ENCODE measurements at places on chromosomes 1 and 21. TPM values are rescaled to one million over a fixed set of nuclear protein-coding genes. Genes with fewer than 3 reads are reported as not detected.

DNA sequence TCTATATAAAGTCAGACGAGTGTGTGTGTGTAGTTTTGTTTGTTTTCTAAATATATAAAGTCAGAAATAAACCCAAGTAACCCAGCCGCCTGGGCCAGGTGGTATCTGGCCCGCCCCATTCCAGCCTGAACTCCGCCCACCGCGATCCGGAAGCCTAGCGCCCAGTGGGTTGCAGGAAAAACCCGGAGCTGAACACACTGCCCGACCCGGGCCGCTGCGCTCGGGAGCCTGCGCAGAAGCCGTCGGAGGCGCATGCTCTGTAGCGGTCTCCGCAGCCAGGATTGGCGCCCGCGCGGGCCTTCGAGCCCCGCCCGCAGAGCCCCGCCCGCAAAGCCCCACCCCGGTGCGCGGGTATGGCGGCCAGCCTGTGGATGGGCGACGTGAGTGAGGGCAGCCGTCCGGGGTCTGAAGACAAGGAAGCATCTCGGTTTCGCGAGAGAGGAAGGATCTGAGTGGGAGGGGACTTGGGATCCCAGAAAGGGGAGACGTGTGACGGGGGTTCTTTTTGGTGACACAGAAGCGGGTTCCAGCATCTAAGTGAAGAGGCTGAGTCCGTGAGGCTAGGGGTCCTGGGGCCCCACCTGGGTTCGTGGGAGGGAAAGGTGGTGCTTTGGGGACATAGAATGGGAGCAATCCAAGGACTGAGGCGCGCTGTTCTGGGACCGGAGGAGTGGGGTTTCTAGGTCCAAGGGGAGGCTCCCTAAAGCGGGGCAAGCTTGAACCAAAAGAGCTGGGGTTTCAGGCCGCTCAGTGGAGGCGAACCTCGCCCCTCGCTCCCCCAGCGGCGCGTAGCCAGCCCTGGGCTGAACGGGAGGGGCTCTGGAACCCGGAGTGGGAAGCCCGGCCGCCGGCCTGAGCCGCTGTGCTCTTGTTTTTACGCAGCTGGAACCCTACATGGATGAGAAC is at the start of gene TRNAU1AP:
TRNAU1AP (plus strand) TSS at position 328 of the 906 bp plus-strand sequence; CDS start at position 354, 26 bp downstream.
- peak within 1 kb of the TSS; percentile 93 for H3K4me3 ChIP-seq
- peaks cover 19% of the 10 kb centered on the region for H3K36me3 ChIP-seq
- peak; percentile 98 for DNase-seq
- no peaks in the 10 kb centered on the region for H3K27me3 ChIP-seq
- H3K4me1 ChIP-seq, result peaks cover 23% of the 10 kb centered on the region
- peak within 1 kb of the TSS; percentile 97 for H3K27ac ChIP-seq

DNA sequence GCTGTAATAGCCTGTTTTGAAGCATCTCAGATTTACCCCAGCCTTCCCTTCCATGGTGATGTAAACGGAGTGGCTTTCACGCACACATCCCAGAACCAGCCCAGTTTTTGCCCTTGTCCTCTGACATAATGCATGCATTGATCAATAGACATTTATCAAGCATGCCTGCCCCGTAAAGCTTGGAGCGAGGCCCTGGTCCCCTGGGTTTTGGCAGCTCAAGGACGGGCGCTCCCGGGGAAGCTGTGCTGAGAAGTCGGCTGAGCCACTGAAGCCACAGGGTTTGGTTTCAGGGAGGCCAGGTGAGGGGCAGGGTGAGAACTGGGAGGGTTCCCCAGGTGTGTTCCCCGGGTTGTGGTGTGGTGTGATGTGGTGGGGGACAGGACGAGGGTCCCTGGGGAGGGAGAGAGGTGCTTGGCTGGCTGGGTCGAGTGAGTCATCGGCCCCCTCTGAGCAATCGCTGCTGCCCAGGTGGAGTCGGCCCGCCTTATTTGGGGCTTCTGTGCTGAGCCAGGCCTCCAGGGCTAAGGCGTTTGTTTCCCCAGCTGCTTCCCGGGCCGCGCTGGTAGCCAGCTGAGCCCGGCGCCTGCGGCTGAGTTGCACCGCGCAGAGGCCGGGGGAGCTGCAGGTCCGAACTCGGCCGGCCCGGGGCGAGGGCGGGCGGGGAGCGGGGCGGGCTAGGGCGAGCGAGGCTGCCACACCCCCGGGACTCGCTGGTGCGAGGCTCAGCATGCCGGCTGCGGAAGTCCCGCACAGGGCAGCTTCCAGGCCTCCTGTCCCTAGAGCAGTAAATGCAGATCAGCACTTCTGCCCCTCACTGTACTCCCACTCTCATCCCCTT is 23.6 kb downstream of the ATP2B4 start:
- peak; percentile 80 for DNase-seq
- H3K4me3 ChIP-seq, result peak overlapping the region; percentile 71
- peaks cover 83% of the 10 kb centered on the region for H3K4me1 ChIP-seq
- H3K27me3 ChIP-seq, result no peaks in the 10 kb centered on the region
- H3K27ac ChIP-seq, result peak overlapping the region; percentile 87

DNA sequence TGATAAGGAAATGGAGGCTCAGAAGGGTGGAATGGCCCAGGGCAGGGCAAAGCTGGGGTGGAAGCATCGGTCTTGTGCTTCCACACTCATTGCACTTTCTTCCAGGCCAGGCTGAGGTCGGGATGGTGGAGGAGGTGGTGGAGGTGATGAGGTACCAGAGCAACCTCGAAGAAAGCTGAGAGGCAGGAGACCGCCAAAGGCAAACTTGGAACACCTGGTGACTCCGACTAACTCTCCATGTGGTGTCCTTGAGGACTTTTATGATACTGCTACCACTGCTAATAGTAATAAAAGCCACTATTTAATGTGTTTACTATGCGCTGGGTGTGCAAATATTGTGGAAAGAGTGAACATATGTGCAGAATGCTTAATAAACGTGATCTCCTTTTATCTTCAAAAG is 16.9 kb upstream of the BTG2 start:
- no peak overlapping the region for H3K4me3 ChIP-seq
- H3K36me3 ChIP-seq, result no peaks in the 10 kb centered on the region
- peaks cover 70% of the 10 kb centered on the region for H3K4me1 ChIP-seq
- H3K27ac ChIP-seq, result peak overlapping the region; percentile 99

DNA sequence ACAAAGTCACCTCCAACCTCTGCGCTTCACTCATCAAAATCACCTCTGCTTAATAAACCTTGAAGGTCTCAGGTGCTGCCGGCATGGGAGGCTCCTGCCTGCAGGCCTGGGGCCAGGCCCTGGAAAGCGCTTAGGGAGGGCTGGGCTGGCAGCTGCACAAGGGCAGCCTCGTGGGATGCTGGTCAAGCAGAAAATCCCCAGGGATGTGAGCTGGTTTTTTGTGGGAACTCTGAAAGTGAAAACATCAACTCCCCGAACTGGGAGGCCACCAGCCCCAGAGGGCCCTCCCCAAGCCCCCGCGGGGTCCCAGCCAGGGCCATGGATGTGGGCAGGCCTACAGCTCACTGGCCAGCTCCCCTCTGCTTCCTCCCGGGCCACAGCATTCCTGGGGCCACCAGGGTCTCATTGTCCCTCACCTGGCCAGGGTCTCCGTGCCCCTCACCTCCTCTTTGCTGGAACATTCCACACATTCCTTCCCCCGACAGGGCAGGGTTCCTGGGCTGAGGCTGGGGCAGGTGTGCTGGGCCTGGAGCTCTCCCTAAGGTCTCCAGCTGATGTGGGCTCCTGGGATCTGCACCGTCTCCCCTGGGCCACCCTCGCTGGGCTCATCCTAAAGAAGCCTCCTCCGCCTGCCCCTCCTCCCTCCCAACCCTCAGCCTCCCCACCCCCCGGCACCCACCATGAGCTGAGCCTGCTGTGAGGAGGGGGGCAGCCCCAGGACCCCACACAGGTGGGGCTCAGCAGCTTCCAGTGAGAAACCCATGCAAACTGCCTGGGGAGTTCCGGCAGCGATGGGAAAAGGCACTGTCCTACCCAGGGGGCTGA is 36.0 kb upstream of the POFUT2 start:
- H3K36me3 ChIP-seq, result no peaks in the 10 kb centered on the region
- H3K4me3 ChIP-seq, result no peak overlapping the region
- no peak overlapping the region for H3K27ac ChIP-seq
- no peak for DNase-seq
- H3K4me1 ChIP-seq, result no peaks in the 10 kb centered on the region

DNA sequence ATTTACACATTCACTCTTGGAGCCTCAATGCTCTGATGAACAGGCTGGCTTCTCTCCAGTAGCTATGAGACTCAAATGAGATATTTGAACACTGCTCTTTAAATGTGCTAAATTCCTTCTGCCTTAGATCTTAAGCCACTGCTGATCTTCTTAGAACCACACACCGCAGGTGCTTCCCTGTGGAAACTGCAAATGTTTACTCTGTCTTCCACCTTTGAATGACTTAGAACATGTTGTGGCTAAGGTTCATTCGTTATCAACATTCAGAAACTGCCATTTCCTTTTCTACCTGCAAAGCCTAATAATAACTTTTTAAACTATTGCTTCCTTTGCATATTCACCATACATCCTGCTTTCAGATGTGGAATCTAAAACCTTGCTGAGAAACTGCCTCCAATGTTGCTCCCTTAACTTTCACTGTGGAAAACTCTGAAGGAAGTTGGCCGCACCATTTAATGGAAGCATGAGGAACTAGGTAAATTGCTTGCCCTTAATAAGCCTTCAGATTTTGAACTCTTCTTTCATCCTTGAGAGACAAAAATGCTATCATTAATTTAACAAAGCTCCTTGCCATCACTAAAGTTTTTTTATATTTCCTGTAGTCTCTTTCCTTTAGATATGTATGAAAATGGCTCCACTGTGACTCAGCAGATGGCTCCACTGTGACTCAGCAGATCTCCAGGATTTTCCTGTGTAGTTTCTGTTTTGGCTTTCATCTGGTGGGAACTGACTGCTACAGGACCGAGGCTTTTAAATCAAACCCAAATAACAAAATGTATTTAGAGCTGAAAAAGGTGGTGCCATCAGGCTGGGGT is 143.8 kb downstream of the TNFSF18 start:
- no peaks in the 10 kb centered on the region for H3K36me3 ChIP-seq
- no peak for DNase-seq
- peaks cover 13% of the 10 kb centered on the region for H3K4me1 ChIP-seq
- peaks cover 26% of the 10 kb centered on the region for H3K27me3 ChIP-seq

GRCh38 chr1:208460823-208461222 is 216.6 kb upstream of the PLXNA2 start:
- no peak overlapping the region for H3K27ac ChIP-seq
- H3K36me3 ChIP-seq, result no peaks in the 10 kb centered on the region
- no peak overlapping the region for H3K4me3 ChIP-seq
- no peaks in the 10 kb centered on the region for H3K4me1 ChIP-seq

DNA sequence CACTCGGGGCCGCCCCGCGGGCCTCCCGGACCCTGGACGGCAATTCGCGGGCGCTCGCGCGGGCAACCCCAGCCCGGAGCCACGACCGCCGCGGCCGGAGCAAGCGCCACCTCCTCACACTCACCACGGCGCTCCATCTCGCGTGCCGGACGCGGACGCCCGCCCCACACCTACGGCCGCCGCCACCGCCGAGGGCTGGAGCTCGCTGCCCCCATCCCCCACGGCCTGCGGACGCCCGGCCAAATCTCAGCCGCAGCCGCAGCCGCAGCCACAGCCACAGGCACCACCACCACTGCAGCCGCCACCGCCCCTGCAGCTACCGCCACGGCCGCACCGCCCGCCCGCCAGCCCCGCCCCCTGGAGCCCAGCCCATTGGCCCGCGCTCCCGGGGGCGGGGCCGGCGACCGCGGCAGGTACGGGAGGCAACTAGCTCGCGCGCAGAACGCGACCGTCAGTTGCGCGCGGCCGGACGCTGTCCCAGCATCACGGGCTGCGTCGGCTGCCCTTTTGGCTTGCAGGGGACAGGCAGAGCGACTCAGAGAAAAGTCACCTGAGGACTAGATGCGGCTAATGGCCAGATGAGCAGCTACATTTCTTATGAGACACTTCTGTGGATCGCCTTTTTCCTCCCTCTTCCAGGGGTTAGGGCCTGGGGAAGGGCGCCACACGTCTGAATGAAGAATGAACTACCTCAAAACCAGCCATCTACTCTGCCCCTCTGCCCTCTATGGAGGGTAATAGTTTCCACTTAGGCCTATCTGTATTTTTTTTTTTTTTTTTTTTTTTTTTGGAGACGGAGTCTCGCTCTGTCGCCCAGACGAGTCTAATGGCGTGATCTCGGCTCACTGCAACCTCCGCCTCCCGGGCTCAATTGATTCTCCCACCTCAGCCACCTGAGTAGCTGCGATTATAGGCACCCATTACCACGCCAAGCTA is at the start of gene ARHGAP29:
ARHGAP29 (minus strand) TSS at position 294 of the 936 bp plus-strand sequence. CDS start 5,973 bp downstream, outside the sequence.
- H3K27ac ChIP-seq, result no peak within 1 kb of the TSS
- H3K4me3 ChIP-seq, result peak within 1 kb of the TSS; percentile 12
- peaks cover 77% of the 10 kb centered on the region for H3K27me3 ChIP-seq
- peaks cover 6% of the 10 kb centered on the region for H3K4me1 ChIP-seq
- peak; percentile 49 for DNase-seq

- no peaks in the 10 kb centered on the region for H3K4me1 ChIP-seq
- H3K36me3 ChIP-seq, result no peaks in the 10 kb centered on the region
- H3K4me3 ChIP-seq, result no peak overlapping the region
- H3K27ac ChIP-seq, result no peak overlapping the region
- DNase-seq, result no peak
- peaks cover 3% of the 10 kb centered on the region for H3K27me3 ChIP-seq
These were observed 36.6 kb upstream of the CACHD1 start for GRCh38 chr1:64433308-64433707.

GRCh38 chr21:41926117-41926806 is 27.6 kb downstream of the C2CD2 start:
- DNase-seq, result peak; percentile 51
- peaks cover 3% of the 10 kb centered on the region for H3K27me3 ChIP-seq
- H3K4me3 ChIP-seq, result peak overlapping the region; percentile 92
- peaks cover 3% of the 10 kb centered on the region for H3K36me3 ChIP-seq
- peaks cover 58% of the 10 kb centered on the region for H3K4me1 ChIP-seq
- peak overlapping the region; percentile 97 for H3K27ac ChIP-seq

- peaks cover 37% of the 10 kb centered on the region for H3K4me1 ChIP-seq
- H3K27me3 ChIP-seq, result no peaks in the 10 kb centered on the region
- H3K4me3 ChIP-seq, result no peak overlapping the region
- DNase-seq, result no peak
- peaks cover 9% of the 10 kb centered on the region for H3K36me3 ChIP-seq
These were observed 4.3 kb upstream of the MIIP start for GRCh38 chr1:12015001-12015491.

DNA sequence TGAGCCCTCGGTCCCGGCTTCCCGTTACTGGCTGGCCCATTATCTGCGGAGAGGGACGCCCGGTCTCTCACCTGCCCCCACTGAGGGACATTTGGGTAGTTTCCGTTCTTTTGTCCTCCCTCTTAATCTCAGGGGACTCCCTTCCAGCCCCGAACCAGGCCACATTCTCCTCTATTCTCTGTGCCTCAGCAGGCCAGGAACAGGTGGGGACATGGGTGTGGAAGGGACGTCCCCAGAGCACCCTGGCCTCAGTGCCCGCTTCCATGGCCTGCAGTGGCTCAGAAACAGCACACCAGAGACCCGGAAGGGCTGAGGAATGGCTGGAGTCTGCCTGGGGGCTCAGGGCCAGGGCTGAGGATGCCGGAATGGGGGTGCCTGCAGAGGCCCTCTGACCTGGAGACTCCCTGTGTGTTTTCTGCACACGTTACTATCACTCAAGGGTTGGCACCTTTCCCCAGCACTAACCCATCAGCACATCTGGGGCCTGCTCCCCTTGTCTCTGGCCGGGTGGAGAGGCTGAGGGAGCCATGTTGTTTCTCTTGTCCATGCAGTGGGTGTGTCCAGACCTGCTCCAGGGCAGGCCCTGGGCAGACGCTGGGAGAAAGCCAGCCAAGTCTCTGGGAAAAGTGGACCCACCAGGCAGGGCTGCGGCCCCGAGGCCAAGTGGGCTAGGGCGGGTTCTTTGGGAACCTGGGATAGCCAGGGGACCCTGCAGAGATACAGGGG is 10.0 kb upstream of the DNMT3L start:
- no peaks in the 10 kb centered on the region for H3K36me3 ChIP-seq
- peaks cover 16% of the 10 kb centered on the region for H3K27me3 ChIP-seq
- H3K4me1 ChIP-seq, result no peaks in the 10 kb centered on the region
- no peak for DNase-seq
- no peak overlapping the region for H3K27ac ChIP-seq

- H3K27ac ChIP-seq, result peak overlapping the region; percentile 97
- peaks cover 26% of the 10 kb centered on the region for H3K4me1 ChIP-seq
- peaks cover 20% of the 10 kb centered on the region for H3K36me3 ChIP-seq
- DNase-seq, result no peak
These were observed 585 bp upstream of the AHCTF1 start for GRCh38 chr1:246932366-246932700.

Gene SERTAD4
- total RNA-seq, result not detected

Measured in activated CD8-positive, alpha-beta memory T cell treated with anti-CD3 and anti-CD28 coated beads, Interleukin-2, amount 10 ng/mL, durations not matched to agents 7 days and 5 days (primary cell).